ENCODE measurements at places on chromosomes 6 and 20.

- DNase-seq, result no peak
These were observed 29.1 kb downstream of the TRAM2 start for GRCh38 chr6:52547647-52548352.

DNA sequence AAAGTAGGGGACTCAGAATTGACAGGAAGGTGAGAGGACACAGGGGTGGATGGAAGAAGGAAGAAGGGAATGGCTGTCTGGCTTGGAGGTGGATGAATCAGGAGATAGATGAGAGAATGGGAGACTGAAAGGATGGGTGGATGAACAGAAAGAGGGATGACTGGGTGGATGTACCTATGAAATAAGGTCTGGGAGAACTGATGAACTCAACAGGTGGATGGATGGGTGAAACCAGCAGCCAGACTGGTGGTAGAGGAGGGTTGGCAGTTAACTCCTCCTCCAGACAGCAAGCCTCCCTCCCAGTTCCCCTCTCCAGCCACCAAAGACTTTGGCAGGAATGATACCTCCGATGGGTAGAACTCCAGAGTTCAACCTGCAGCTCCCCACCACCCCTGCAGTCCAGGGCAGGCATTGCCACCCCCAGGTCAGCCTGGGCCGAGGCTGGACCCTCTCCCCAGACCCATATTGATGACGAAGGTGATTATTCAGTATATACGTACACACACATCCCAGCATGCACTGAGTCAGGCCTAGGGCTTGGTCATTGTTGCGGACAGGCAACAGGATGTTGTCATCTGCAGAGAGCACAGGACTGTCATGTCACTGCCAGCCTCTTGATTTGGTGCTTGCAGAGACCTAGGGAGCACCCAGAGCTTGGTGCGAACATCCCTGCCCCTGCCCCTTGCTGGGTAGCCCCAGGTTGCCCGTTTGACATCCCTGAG is 2.0 kb downstream of the SUN5 start:
- DNase-seq, result no peak

DNA sequence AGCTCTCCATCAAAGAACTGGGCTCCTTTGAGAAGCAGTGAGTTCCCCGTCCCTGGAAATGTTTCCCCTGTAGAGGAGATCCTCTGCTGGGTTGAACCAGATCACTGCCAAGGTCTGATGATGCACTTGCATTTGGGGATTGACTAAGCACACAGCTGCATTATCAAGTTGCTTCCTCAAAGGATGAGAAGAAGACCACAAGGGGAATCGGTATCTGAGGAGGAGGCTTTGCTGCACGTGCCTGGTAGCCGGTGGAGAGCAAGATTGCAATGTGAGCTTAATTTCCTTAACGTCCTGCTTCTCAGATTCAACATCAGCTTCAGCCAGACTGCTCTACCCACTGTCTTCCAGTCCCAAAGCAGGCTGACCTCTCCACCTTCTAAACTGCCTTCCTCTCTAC is 128.8 kb upstream of the STMND1 start:
- no peak for DNase-seq

- DNase-seq, result no peak
These were observed 10.1 kb downstream of the EZR start for GRCh38 chr6:158808941-158809678.

- DNase-seq, result no peak
These were observed 21.1 kb downstream of the RPRD1B start for GRCh38 chr20:38054647-38055046.

GRCh38 chr6:149056777-149057463 is 260.6 kb upstream of the TAB2 start:
- DNase-seq, result no peak

DNA sequence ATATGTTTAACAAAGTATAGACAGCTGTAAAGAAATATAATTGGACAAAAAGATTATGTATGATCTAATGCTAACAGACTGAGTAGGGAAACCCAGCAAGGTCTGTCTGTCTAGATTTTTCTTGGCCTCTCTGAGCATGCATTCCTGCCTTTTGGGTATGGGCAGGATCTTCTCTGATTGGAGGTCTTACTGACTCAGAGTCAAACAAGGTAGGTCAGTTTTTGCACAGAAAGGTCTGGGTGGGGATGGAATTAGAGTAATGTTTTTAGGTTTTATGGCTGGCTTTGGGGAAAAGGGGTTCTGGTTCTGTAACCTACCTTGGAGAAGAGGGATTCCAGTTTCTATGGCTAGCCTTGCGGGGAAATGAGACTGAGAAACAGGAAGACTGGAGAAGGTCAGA is 65.5 kb downstream of the LIN28B start:
- DNase-seq, result no peak

GRCh38 chr6:79081663-79082062 is 3.6 kb upstream of the PHIP start:
- DNase-seq, result no peak

- no peak for DNase-seq
These were observed 120.3 kb downstream of the BMP7 start for GRCh38 chr20:57146155-57146554.

DNA sequence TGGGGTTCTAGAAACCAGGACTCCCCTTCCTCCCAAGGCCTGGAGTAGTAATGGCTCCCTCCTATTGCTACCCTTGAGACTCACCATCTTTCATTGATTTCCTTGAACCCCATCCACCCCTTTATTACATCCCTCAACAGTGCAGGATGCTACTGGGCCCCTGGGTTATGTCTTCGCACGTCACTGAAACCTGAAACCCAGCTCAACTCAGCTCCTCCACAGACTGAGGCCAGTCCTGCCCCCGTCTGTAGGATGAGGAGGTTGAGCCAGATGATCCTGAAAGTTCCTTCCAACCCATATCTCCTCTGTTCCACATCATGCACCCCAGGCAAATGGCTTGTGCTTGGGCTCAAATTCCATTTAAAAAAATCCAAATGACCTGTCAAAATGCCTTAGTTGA is 21.4 kb downstream of the CPNE5 start:
- no peak for DNase-seq

GRCh38 chr6:116015561-116015960 is 45.1 kb downstream of the FRK start:
- DNase-seq, result no peak

DNA sequence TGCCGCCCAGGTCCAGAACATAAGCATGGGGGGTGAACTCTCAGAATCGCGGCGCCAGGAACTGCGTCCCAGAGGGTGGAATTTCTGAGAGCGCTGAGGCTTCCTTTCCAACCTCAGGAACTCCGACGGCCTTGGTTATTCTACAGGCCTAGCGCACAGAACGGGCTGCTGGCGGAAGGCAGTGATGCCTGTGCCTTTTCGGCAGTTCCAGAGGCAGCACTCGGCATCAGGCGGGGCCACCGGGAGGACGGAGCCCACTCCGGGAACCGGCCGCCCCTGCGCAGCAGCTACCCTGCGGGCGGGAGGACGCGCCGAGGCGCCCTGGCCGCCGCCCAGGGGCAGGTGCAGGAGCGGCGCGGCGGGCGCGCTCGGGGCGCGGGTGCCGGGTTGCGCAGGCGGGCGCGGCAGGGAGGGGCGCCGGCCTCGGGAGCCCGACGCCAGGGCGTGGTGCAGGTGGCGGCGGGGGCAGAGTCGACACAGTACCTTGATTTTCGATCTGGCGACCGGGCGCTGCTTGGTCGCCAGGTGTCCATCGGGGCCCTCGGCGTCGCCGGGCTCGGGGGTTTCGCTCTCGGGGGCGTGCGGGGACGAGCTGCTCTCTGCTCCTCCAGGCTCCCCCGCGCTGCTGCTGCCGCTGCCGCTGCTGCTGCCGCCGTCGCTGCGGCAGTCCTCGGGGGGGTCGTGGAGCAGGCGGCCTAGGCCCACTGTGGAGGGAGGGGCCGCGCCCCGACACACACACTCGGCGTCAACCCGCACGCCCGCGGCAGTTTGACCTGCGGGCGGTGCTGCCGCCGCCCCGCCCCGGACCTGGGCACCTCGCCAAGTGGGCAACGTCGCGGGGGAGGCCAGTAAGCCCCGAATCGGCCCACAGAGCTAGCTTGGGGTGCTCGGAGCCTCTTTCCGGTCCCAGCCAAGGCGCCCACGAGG is 1.3 kb downstream of the OVOL2 start:
- no peak for DNase-seq

DNA sequence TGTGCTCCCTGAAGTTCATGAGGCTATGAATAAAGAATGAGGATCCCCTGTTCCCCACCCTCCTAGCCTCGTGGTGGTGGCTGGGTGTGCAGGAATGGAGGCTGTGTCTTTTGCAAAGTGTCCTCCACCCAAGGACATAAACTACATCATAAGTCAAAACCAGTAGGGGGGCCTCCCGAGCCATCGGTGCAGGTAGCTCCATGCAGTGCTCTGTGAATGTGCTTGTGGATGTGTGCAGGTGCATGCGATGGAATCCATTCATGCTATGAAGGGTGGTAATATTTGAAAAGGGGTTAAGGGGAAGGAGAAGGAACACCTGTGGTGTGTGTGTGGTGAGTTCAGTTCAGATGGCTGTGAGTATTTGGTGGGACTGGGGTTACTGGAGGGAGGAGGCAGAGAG is 197.3 kb downstream of the NRN1 start:
- no peak for DNase-seq

DNA sequence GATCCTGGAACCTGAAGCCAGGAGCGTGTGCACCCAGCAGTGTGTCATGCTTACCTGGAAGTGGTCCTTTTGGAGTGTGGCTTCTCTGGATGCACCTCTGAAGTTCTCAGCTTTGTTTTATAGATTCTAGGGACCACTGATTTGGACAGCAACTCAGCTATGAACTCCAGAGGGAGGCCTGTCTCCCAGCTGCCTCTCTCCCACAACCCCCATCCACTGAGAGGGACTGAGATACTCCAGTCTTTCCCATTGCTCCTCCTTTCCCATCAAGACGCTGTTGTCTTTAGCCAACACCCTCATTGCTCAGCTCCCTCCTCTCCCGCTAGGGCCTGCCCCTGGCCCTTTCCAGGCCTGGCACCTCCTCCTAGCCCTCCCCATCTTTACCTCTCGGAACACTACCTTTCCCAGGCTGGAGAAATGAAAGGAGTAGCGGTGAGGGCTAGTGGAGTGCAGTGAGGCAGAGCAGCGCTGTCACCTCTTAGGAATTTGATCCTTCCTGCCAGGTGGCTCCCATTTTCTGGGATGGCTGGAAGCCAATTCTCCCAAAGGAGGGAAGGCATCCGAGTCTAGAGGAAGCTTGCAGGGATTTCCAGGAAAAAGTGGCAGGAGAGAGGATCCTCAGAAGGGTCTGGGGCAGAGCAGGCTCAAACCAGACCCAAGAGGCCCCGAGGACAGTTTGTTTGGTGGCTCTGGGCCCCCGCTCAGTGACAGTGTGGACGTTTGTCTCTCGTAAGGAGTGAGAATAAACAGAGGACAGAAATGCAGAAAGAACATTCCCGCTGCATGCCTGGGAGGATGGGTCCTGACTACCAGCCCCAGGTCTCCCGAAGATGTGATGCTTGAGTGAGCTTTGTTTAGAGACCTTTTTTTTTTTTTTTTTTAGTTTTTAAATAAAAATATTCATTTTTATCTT is at the start of gene LRRN4:
LRRN4 (minus strand) TSS at position 285 of the 913 bp plus-strand sequence. CDS start 1,261 bp downstream, outside the sequence.
- no peak for DNase-seq

GRCh38 chr6:39804466-39805065 is 12.4 kb downstream of the DAAM2 start:
- DNase-seq, result no peak

DNA sequence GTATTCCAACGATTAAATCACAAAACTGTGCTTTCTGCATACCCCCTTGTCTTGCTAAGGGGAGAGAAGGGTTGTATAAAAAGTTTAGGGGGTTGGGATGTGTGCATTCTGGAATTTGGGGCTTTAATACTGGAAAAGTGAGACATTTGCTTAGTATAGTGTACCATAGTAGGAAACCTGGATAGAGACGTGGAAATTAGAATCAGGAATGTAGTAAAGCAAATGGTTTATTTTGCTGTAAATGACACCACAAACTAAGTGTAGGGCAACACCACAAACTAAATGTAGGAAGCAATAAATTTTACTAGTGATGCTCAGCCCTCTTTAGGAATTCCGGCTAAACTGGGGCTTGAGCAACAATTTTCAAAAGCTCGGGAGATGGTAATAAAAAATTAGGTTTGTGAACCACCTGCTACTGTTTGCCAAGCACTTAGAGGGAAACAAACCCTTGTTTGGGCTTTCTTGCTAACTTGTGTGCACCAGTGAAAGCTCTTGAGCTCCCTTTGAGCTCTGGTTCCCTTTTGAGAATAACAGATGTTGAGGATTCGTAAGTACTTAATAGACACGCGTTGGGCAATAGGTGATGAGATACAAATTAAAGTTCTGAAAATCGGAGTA is 13.8 kb downstream of the BRD2 start:
- no peak for DNase-seq

GRCh38 chr6:170487707-170488329 is 65.3 kb downstream of the PSMB1 start:
- no peak for DNase-seq

DNA sequence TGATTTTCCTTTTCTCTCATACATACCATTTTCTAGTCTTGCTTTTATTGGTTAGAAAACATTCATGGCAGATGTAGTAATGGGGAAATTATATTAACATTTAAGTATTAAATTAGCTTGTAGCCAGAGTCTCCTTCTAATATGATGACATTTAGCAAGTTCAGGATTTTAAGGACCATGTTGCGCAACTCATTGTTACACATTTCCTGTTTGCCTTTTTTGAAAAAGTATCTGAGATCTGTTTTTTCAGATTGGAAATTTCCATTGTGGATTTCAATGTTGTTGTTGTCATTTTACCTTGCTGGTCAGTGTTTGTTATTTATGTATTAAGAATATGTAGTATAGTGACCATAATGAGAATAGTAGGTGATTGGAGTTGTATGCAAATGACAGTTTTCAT is 38.7 kb downstream of the CDKAL1 start:
- no peak for DNase-seq

- no peak for DNase-seq
These were observed 49.1 kb upstream of the TMEM30A start for GRCh38 chr6:75333676-75334200.

GRCh38 chr6:156699935-156700334 is 77.2 kb upstream of the ARID1B start:
- no peak for DNase-seq
